ENCODE measurements at places on chromosomes 12 and 14.

DNA sequence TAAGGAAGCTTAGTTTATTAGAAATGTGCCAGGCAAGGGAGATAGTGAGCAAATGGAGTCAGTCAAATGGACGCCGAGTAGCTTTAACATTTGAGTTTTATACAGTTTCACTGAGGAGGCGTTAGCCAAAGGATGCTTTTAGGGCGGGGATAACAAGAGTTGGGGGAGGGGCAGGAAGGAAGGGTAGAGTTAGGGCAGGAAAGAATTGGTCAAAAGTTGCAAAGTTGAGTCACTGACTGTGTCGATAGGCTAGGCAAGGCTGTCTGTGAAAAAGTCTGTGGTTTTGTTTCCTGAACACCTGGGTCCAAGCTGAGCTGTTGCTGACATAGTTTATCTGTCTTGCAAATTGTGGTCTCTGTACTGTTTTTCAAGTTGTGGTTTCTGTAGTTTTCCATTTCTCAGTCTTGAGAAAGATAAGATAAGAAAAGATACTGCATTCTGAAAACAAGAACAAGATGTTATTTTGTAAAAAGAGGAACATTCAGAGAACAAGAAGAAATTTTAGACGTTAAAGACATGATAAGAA is 62.6 kb upstream of the RESF1 start:
- peak; percentile 60 for DNase-seq

GRCh38 chr14:45247427-45247826 is 5.6 kb downstream of the MIS18BP1 start:
- no peak for DNase-seq

DNA sequence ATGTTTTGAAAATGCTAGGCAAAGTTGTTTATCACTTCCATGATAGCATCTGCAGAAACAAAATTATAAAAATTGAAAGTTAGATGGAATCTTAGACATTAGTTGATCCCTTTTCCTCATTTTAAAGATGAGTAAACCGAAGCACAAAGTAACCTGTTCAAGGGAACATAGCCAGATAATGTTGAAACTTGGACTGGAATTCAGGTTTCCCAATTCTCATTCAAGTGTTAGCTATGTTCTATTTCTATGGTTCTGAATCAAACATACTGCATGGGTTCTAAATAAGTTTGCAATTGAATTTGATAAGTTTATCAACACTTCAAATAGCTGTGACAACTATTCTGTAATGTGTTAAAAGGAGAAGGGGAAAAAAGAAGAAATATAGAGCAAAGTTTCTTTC is 122.4 kb upstream of the SOX5 start:
- no peak for DNase-seq

GRCh38 chr12:56838621-56839488 is 75.7 kb downstream of the HSD17B6 start:
- peak; percentile 60 for DNase-seq

- DNase-seq: no peak
These were observed 121.7 kb downstream of the DUSP6 start for GRCh38 chr12:89230376-89231315.

Data from astrocyte of the hippocampus (primary cell).